Transverse colon (tissue), 4 donors: ENCODE measurements at places on chromosomes 7 and 10. TPM values are rescaled to one million over a fixed set of nuclear protein-coding genes. Genes with fewer than 3 reads are reported as not detected.

- peak; percentile 38 for DNase-seq
Observed at GRCh38 chr7:97005183-97006054, at the start of gene DLX6. Gene DLX6 (plus strand): TSS chr7:97005553. CDS start chr7:97005978, 425 bp downstream.

- no peak for DNase-seq
Observed at GRCh38 chr7:120807390-120807789, 50.6 kb downstream of the TSPAN12 start.

- peak; percentile 26 for DNase-seq
Observed at GRCh38 chr10:83991986-83992753, 147.1 kb upstream of the GHITM start.

DNA sequence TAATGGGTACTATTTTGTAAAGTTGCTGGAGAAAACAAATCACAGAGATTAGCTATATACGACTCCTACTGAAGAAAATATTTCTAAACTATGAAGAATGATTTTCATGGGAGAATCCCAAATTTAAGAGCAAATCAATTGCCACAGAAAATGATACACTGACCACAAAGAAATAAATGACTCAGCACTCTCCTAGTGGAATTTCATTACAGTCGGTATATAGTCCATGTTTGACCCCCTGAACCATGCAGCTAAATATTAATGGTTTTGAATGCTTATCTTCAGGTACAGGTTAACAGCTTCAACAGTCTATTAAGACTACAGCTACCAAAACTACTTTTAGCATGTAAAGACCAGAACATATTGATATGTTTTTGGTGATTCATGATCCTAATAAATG, 65.0 kb downstream of the IDE start:
- DNase-seq = no peak

GRCh38 chr7:30285536-30286284, 1.3 kb downstream of the ZNRF2 start:
- peak; percentile 52 for DNase-seq

GRCh38 chr7:155477476-155477875, 19.5 kb downstream of the EN2 start:
- no peak for DNase-seq

RNLS gene
- total RNA-seq = 34.5 TPM

DNA sequence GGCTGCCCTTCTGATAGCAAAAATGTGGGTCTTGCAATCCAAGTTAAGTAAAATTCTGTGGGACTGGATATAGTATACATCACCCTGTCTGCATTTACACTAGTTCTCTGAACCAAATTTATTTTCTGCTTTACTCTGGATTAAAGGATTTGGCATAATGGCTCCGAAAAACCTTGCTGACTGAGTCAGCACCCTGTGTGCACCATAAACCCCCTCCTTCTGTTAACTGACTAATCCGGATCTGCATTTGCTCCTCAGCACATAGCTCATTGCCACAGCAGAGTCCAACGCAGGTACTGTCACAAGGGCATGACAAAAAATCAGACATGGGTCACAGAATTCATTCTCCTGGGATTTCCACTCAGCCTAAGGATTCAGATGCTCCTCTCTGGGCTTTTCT, 1.3 kb downstream of the OR2A5 start:
- no peak for DNase-seq

DNA sequence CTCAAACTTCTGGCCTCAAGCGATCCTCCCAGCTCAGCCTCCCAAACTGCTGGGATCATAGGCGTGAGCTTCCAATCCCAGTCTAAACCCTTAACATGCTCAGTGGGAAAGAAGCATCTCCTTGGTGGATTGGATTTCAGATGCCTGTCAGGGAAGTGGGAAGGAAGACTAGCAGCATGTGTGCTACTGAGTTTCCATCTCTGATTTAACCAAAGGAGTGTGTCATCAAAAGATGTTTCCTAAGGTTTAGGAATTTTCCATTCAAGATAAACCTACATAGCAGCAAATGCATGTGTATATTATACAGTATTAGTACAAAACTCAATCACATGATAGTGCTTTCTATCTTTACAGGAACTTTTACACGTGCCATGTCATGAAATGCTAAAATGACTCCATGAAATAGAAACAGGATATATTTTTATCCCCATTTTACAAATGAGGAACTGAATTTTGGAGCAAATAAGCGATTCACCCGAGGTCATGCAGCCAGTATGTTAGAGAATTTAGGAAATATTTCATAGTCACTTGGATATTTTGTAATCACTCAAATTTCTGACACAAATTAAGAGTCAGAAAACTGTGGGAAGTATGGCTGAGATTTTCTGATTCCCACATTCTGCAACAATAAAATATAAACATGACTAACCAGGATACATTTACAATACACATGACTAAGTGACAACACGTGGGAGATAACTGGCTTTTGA, 11.4 kb upstream of the TMEM26 start:
- no peak for DNase-seq

DNA sequence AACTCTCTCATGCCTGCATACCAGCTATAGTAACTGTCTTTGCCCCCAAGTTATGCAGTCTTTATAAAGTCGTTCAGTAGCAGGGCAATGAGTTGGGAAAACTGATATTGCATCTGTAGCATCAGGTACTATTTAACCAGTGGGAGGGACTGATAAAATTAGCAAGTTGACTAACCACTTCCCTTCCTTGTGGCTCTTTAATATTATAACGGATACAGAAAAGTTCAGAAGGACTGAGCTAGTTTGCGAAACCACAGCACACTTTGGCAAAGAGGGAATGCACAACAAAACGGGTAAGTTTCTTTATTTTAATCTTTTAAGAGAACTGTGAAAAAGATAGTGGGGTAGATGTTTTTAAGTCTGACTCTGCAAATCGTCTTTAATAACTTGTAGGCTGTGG, 205.3 kb upstream of the HDAC9 start:
- no peak for DNase-seq

GRCh38 chr10:133133471-133134231, 26.4 kb upstream of the KNDC1 start:
- DNase-seq = no peak

- no peak for DNase-seq
Observed at GRCh38 chr7:122463631-122464030, 159.1 kb upstream of the FEZF1 start.

DNA sequence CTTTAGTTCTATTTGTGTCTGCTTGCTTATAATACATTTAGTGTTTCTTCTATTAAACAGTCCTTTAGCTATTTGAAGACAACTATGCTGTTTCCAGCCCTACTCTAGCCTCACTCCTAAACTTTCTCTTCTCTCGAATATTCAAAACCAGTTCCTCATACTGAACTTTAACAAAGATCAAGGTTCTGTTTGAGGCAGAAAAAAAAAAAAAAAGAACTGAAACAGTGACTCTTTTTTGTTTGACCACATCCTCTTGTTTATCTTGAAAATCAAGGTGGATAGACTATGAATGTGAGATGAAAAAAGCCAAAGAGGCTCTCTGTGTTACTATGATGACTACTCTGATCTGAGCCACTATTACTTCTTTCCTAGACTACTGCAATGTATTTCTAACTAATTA, 154.3 kb downstream of the ZNF365 start:
- no peak for DNase-seq

CYP2C9 gene
- total RNA-seq = 15.2 TPM

DNA sequence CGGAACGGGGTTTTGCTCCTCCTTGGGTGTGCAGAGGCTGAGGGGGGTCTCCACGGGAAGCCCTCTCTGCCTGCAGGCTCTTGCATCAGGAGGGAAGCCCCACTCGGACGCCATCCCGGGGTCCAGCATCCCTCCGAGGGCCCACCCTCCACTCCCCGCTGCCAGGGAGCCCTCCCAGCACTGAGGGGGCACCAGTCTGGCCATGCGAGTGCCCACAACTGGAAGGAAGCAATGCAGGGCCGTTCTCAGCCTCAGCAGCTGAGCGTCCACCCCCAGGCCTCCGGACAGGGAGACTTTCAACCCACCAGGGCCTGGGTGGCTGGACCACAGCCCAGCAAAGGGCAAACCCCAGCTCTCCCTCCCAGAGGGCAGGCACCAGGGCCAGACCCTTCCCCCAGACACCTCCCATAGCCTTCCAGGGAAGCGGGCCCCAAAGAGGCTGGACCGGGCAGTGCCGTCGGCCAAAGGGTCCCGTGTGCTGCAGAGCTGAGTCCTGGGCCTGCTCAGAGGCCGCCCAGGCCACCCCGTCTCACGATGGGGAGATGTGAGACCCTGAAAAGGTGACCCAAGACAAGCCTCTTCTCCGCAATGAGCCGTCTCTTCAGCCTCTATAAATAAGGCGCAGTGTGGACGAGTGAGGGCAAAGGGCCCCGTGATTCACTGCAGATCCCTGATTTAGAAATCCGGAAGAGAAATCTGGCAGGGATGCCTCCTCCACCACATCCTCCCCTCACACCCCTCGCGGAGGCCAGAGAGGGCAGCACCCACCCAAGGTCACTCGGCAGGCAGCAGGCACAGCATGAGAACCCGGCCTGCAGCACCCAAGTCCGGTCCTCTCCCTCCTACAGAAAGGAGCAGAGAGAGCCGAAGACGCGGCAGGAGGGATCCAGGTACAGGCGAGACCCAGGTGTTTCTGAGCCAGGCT, 81.9 kb upstream of the DNAAF5 start:
- DNase-seq = no peak

- DNase-seq = no peak
Observed at GRCh38 chr10:94299417-94299816, 63.3 kb downstream of the NOC3L start.

DNA sequence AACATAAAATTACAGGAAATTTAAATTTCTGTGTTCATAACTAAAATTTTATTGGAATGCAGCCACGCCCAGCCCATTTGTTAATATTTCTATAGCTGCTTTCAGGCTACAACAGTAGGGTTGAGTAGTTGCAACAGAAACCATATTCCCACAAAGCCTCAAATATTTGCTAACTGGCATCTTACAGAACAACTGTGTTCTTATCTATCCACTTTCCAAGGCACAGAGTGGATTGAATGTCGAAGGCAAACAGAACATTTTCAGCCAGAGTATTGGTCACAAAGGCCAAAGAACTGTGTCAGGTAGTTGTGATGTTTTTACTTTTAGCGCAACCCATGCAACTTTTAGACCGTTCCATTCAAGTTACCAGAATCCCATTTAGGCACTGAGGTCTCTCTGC, 51.1 kb upstream of the OPN4 start:
- no peak for DNase-seq

- no peak for DNase-seq
Observed at GRCh38 chr7:74495112-74496086, 41.7 kb downstream of the GTF2IRD1 start.

- DNase-seq = no peak
Observed at GRCh38 chr10:22420787-22421517, 75.7 kb downstream of the SPAG6 start.

- DNase-seq = no peak
Observed at GRCh38 chr10:89079961-89080360, 89.4 kb downstream of the FAS start.
